ENCODE measurements at places on chromosomes 6 and 20.
A peak's percentile ranks its signal among the peaks of the same experiment; 100 is the strongest.

DNA sequence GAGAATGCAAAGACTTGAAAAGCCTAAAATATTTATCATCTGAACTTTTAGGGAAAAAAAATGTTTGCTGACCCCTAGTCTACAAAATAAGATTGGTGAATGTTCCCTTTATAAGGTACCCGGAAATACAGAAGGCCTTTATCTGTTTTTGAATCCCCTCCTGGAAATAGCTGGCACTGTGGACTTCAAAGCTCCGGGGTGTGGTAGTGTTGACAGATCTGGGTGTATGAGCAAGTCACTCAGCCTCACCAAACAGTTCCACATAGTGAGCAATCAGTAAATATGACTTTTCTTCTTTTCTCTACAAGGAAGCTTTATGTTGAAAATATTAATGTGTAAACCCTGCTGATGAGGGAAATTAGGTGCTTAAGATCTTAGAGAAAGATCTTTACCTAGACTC lies 29.2 kb upstream of the HTR1B start:
- DNase-seq = no peak

DNA sequence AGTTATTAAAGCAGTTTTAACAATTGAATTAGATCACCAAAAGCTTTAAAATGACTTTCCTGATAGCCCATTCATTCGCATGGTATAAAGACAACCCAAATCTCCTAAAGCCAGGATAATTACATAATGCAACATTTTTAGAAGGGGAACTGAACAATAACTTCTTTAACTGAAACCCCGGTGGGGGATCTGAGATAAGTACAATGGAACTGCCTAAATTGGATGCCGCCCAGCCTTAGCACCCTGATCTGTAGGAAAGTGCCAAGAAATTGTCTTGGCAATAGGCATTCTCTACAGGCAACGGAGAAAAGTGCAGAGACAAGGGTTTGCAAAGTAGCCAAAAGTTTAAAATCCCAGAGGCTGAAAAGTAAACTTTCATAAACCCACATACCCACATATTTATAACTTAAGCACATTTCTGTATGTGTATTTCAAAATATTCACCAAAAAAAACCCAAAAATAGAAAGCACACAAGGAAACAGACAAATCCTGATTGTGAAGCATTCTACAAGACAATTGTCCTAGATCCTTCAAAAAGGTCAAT lies 98.8 kb upstream of the BEND6 start:
- DNase-seq = no peak

GRCh38 chr6:33692078-33692759 lies 19.3 kb downstream of the UQCC2 start:
- no peak for DNase-seq

- no peak for DNase-seq
These were observed 69.1 kb downstream of the GRIK2 start for GRCh38 chr6:101462576-101462975.

DNA sequence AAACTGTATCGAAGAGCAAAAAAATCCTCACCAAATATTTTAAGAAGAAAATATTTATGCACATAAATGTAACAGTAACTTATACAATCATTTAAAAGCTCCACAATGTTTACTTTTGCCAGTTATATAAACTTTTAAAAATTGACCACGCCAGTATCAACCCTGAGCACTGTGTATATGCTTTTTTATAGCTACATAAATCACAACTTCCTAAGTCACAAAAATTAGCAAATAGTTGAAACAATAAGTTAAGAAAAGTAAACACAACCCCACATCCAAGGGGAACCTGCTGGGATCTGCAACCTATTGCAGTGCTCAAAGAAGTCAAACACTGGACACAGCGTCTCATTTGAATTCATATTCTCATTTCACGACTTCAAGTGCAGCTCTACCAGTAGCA lies 89.8 kb upstream of the DST start:
- no peak for DNase-seq

DNA sequence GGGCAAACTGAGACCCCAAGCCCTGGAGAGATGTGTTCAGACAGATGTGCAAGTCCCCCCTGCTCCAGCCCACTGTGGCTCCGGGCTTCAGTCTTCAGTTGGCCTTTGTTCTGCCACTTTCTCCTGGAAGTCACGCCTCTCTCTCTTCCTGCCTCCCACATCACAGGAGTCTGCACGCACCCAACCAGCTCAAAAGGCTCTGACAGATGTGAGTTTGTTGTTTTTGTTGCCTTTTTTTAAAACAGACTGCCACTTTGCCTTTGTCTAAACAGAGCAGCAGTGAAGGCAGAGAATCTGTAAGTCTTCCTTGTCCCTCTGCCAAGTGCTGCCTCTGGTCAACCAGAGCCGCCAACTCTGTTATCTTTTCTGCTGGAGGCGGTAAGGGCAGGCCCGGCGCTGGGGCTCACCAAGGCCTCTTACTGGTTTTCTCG lies 149.7 kb downstream of the TFAP2C start:
- DNase-seq = peak; percentile 43

DNA sequence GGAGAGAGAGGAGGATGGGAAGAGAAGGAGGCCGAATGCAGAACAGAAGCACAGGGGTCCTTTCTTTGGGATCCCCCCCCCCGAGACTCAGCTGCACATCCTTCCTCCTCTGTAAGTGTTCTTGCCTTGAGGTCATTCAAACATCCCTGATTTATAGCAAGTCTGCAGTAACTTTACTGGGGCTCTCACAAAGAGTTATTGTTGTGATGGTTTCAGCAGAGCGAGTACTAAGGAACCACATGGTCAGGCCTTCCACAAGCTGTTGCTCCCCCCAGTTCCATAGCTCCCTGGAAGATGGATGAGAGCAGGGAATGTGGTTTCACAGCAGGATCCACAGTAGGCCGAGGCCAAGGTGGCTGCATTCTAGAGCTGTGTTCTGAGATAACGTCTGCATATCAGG lies 351.4 kb upstream of the CDH4 start:
- DNase-seq = no peak

DNA sequence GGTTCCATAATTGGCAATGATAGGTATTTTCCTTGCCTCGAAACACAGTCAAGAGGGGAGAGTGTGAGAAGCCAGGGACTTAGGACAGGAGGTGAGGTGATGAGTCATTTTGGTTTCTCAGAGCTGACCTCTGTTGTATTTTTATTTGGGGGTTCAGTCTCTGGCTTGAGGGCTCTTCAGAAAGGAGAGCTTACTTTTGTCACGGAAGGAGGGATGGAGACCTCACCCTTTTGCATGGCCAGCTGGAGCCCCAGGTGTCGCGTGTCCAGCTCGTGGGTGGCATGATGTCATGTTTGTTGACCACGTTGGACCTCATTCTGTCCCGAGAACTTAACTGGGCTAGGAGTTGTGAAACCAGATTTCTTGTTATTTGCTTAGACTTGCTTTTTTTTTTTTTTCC lies 293.9 kb downstream of the QKI start:
- DNase-seq = no peak

- DNase-seq = no peak
These were observed 63.7 kb downstream of the LYRM4 start for GRCh38 chr6:5197084-5197483.

DNA sequence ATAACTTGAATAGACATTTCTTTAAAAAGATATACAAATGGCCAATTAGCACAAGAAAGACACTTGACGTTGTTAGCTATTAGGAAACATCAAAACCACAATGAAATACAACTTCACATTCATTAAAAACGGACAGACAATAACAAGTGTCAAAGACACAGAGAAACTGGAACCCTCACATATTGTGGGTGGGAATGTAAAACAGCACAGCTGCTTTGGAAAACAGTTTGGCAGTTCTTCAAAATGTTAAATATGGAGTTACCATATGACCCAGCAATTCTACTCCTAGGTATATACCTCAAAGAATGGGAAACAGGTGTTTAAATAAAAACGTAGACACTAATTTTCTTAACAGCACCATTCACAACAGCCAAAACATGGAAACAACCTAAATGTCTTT lies 100.5 kb upstream of the SLC22A23 start:
- DNase-seq = no peak

GRCh38 chr6:73923905-73924485 lies 228.0 kb downstream of the CD109 start:
- DNase-seq = no peak

GRCh38 chr6:34248727-34249468 lies at the start of gene SMIM29:
Gene SMIM29, minus strand, starts transcription at chr6:34249006. Its CDS starts 1,215 bp downstream, at chr6:34247791.
- DNase-seq = peak; percentile 99

DNA sequence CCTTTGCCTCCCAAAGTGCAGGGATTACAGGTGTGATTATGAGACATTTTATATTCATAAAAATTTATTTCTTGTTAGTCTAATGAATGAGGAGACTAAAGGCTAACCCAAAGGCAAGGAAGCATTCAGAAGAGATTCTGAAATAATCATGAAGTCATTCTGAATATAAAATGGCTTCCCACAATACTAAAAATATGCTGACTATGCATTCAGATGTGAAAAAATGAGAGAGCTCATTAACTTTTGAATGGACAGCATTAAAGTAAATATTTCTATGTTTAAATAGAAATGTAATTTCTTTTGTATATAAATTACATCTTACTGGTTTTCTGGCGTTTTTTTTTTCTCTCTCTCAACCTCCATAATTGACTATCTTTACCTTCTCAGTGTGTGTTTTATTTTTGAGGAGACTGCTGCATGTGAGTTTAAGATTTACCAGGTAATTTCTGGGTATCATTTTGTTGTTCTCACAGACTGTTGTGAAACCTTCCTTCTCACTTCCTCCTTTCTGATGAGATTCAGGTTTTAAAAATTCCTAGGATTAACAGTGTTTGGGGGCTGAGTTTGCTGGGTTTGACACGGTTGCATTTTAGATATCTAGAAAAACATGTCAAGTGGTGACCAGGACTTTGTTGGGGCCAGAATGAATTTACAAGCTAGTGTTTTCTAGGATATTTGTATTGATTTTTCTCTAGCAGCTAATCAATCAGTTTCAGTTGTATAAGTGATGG lies 316.6 kb downstream of the CDKAL1 start:
- DNase-seq = no peak

GRCh38 chr6:118718297-118718696 lies 66.9 kb upstream of the CEP85L start:
- no peak for DNase-seq

- no peak for DNase-seq
These were observed 253.2 kb downstream of the MEI4 start for GRCh38 chr6:77906070-77906469.
